ENCODE measurements at places on chromosomes 12 and 14.

DNA sequence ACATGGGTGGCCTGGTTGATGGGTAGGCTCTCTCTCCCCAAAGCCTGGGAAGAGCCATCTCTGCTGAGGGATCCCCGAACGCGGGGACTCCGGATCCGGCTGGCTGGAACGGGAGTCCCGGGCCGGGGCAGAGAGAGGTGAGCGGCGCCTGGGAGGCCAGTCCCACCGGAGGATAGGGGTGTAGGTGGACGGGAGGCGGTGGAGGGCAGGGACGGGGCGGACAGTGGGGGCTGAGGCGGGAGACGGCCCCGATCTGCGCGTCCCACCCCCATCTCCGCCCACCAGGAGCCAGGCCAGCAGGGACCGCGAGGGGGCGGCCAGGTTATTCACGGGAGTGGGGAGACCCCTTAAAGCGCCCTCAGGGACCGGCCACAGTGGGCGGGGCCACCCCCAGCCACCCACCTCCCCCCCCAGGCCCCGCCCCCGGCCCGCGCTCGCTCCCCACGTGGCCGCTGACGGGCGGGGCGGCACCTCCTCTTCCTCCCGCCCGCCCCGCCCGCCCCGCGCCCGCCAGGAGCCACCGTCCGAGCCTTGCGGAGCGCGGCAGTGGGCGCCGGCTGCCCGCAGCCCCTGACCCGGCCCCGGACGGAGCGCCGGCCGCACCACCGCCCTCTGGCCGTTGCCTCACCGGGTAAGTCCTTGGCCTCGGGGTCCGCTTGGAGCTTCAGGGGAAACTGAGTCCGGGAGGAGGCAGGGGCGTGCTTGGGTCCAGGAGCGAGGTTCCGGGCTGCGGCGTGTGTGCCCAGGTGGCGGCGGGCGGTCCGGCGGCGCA is at the start of gene INF2:
TSS of gene INF2 (plus strand) at position 510 of the 772 bp plus-strand sequence. CDS start 11,748 bp downstream, outside the sequence.
- no peak for DNase-seq

DNA sequence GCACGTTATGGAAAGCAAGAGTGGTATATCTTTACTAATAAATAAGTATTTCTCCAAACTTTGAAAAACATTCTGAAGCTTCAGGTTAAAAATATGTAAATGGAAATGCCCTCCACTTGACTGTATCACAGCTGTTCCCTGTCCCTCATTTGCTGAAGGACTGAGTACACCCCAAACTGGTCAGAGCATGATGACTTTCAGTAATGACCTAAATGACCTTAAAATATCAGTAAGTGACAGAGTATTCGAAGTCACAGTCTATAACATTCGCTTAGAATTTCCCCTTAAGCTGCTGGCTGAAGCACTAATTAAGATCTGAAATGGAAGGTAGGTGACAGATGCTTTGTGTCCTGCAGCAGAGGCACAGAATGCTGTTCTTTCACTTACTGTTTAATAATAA is 191.5 kb downstream of the RGS6 start:
- no peak for DNase-seq

DNA sequence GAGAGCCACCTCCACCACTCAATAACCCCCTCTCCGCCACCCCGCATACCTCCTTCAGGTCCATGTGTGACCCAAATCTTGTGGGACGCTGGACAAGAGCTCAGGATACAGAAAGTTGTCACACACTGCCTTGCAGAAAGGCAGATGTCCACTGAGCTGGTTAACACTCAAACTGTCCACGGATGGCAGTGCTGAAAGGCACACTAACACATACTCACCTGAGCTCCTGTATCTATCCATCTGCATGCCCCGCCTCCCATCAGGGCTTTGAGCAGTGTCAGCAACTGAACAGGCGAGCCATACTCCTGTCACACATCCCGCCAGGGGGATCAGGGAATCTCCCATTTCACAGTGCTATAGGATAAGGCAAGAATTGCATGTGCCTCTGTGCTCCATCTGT is 642.0 kb downstream of the GALC start:
- DNase-seq = no peak

DNA sequence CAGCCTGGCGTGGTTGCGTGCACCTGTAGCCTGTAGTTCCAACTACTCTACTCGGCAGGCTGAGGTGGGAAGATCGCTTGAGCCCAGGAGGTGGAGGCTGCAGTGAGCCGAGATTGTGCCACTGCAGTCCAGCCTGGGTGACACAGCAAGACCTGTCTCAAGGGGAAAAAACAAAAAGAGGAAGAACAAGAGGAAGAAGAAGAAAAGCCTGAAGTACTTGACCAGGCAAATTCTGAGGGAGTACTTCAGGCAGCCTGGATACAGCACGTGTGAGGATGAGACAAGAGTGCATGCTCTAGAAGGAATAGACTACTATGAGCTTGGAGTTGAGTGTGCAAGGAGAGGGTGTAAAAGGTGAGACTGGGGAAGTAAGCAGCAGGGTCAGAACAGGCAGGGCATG is 1.8 kb downstream of the GDF3 start:
- no peak for DNase-seq

- DNase-seq = no peak
Observed at GRCh38 chr12:30580344-30580743, 115.3 kb downstream of the IPO8 start.

DNA sequence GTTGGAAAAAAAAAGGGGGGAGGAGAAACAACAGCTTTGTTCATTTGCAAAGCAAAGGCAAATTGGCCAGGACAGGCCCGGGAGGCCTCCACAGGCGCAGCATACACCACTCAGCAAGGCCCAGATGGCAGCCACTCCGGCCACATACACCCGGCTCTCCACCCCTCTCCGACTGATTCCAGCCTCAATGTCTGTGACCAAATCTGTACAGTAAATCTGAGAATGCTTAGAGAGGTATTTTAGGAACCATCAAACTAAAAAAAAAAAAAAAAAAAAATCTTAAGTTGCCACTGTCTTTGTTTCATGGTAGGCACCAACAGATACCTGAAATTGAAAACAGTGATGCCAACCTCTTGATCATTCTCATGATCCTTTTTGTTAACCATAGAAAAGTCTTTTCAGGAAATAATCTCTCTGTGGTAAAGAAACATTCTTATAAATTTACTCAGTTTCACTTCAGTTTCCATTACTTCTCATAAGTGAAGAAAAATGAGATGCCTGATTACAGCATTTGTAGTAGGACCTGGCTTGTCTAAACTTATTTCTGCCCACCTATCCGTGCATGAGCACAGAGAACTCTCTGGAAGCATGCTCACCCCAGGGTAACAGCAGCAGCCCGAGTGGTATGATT is 20.2 kb downstream of the VPS37B start:
- DNase-seq = peak; percentile 82

GRCh38 chr12:57756406-57757341 is 1.8 kb downstream of the MARCHF9 start:
- DNase-seq = peak; percentile 63

DNA sequence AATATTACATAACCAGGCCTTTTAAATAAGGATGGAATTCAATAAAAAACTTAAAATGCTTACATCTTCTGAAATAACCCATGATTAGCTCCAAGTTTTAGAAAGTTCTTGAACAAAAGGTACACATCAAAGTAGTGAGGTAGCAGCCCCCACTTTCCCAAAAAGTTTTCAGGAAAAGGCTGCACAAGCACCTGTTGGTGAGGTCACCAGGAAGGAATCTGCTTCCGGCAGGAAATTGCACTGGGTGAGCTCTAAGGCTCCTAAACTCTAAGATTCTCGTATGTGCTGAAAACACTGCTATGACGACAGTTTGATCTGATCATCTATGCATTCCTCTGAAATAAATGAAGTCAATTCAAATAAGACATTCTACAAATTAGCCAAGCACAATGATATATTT is 34.3 kb upstream of the TTC7B start:
- no peak for DNase-seq

DNA sequence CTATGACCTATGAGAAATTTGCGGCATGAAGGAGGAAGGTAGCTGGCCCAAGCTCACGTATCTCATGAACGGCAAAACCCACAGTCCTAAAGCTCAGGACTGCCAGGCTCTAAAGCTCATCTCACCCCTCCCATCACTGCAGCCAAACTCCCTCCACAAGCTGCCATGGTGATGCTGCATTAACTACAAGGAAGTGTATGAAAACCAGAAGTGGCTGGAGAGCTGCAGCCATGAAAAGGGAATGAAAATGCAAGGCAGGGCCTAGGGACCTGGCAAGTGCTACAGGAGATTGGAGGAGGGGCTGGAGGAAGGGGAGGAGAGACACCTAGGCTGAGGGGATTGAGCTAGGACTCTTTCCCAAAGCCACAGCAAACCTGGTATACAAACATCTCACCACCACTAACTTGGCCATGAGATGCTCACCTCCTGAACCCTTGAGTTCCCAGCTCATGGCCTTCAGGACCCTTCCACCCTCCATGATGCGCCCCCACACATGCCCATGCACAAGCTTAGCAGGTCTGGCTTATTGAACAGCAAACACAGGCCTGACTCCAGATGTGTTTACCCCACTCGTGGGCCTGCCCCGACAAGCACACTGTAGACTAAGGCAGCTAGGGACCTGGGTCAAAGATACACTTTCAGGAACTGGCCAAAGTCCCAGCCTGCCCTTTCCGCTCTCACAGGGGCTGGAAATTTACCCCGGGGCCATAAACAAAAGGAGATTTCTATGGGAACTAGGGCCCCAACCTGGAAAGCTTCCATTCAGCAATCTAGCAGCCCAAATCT is 42.0 kb downstream of the LTBP2 start:
- DNase-seq = no peak

DNA sequence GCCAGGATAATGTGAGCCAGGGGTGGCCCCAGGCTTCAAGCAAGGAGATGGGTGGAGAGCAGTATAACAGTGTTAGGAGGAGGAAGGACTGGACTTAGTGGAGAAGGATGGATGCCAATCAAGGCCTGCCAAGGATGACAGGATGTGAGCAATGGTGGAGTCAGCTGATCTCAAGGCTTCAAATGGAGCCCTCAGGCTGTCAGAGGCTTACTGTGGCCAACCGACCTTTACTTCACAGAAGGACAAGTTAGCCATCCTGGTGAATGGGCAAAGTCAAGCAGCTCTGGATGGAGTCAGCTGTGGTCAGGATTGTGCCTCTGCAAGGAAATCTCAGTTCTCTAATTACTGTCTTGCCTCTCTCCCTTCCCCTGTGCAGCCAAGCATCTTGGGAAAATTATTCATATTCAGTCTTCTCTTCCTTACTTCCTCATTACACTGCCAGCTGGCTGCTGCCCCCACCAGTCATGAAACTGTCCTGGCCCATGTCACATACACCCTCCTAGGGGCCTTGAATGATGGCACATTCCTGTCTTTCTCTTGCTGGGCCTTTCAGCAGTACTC is 7.6 kb upstream of the STAT6 start:
- no peak for DNase-seq

DNA sequence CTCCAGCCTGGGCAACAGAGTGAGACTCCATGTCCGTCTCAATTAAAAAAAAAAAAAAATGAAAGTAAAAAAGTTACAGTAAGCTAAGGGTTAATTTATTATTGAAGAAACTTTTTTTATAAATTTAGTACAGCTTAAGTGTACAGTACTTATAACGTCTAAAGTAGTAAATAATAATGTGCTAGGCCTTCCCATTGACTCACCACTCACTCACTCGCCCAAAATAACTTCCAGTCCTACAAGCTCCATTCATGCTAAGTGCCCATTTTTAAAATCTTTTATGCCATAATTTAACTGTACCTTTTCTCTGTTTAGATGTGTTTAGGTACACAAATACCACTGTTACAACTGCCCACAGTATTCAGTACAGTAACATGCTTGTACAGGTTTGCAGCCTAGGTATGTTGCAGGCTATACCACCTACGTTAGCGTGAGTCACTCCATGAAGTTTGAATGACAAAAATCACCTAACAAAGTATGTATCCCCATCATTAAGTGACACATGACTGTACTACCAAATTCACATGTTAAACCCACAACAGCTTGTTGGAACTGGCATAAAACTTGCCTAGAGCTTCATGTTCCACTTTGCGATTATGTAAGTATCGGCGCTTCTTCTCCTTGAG is 10.7 kb downstream of the KANSL2 start:
- DNase-seq = no peak

- peak; percentile 29 for DNase-seq
Observed at GRCh38 chr14:96797582-96798349, 584 bp downstream of the VRK1 start.

DNA sequence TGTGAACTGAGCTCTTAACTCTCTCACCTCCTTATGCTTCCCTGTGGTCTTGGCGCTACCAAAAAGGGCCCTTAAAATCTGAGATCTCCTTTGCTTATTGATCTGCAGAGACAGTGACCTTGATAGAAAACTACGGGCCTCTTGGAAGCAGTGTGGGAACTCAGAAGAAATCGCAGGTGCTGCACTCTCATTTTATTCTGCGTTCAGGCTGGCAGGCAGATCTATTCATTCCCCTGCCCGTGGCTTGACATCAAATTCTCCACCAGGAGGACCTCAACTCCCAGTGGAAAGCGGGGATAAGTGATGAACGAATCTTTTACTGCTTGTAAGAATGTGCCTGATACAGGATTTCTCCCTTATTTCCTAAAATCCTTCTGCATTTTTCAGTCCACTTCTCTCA is 143.2 kb upstream of the SEL1L start:
- no peak for DNase-seq

DNA sequence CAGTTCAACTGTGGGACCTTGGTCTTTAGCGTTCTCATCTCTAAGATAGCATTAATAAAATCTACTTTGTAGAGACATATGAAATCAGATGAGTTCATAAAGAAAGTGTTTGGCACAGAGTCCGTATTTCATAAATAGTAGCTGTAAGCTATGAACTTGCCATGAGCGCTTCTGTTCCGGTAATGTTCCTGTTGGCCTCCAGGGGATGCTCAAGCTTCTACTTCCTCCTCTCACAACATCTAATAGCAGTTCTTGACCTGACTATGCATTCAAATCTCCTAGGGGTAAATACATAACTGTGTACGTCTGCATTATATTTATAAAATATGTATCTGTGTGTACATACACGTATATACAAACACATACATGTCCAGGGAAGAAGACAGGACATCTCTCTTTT is 288.2 kb upstream of the TMPO start:
- DNase-seq = no peak

DNA sequence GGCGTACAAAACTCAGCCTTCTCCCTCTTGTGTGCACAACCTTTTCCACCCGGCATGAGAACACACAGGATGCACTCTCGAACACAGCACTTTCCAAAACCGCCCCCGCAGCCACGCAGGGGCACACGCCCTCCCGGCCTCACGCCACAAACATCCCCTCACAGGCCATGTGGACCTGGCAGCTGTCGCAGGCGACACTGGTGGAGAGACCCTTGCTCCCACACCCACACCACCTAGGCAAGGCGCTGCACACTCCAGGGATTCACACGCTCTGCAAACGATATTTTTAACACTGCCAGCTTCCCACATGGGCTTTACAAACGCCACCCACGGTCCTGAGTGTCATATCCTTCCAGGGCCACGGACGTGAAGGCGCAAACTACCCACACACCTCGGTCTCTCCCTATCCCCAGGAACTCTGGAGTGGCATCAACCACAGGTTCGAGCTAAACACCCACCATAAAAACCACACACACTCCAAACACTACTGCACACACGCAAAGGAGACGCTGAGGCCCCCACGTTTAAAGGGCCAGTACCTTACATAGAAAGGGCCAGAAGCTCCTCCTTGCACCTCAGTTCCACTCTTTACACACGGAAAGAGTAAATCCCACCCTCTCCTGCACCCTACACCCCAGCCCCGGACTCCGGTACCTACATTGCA is 12.4 kb upstream of the ITGB7 start:
- peak; percentile 7 for DNase-seq
